Mesendoderm (in vitro differentiated cells): ENCODE measurements at places on chromosomes 3 and 15.

DNA sequence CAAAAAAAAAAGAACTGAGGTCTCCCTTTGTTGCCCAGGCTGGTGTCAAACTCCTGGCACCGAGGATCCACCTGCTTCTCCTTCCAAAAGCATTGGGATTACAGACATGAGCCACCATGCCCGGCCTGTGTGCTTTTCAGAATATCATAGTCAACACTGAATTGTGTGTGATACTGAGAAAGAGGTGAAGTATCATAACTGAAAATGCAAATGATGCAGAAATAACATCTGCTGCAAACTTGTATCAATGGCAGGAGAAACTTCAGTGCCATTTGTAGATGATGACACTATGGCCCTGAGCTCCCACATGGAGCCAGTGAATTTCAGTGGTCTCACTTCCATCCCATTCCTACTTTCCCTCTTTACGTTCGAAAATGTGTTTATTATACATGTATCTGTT, 21.9 kb downstream of the IL12A start:
- no peaks in the 10 kb centered on the region for H3K4me1 ChIP-seq
- no peak for DNase-seq

- H3K4me3 ChIP-seq: no peak overlapping the region
- no peaks in the 10 kb centered on the region for H3K27me3 ChIP-seq
- peak; percentile 42 for DNase-seq
- no peaks in the 10 kb centered on the region for H3K4me1 ChIP-seq
- H3K36me3 ChIP-seq: no peaks in the 10 kb centered on the region
Measured at GRCh38 chr3:184466413-184466960, 86.6 kb downstream of the CHRD start.

DNA sequence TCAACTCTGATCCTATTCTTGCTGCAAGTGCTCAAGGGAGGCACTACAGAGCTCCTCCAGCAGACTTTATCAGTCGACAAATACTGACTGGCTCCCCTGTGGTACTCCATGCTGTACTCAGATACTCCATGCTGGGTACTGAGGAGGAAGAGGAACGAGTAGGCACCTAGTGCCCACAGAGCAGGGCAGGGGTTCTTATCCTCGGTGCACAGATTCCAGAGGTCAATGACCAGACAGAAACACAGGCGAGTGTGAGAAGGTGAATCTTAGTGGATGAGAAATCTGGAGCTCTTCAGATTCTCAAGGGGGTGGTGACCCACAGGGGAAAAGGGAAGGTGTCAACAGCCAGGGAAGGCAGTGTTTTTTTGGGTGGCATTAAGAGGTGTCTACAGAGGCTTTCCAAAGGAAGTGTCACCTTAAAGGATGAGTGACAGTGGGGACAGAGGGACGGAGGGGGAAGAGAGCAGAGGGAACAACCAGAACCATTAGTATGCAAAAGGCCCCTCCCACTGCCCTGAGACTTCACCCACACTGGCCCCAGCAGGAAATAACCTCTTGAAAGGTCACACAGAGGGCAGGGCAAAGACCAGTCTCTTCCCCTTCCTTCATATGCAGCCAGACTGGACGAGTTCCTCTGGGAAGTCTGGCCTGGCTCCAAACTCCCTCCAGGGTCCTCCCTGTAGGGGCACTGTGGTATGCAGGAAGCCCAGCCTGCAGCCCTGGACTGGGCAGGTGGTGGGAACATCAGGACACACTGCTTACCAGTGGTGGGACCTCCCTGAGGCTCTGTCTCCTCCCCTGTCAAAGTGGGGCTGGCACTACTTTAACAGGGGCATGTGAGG, 27.5 kb downstream of the CCDC12 start:
- H3K36me3 ChIP-seq: no peaks in the 10 kb centered on the region
- H3K4me1 ChIP-seq: peaks cover 34% of the 10 kb centered on the region
- H3K27me3 ChIP-seq: no peaks in the 10 kb centered on the region

- H3K4me1 ChIP-seq: peaks cover 1% of the 10 kb centered on the region
- H3K36me3 ChIP-seq: no peaks in the 10 kb centered on the region
- no peak overlapping the region for H3K4me3 ChIP-seq
- no peaks in the 10 kb centered on the region for H3K27me3 ChIP-seq
Measured at GRCh38 chr3:17091910-17092582, 207.3 kb downstream of the PLCL2 start.

GRCh38 chr3:121629601-121630000, 31.1 kb downstream of the HCLS1 start:
- H3K4me3 ChIP-seq: no peak overlapping the region
- no peaks in the 10 kb centered on the region for H3K36me3 ChIP-seq
- no peak for DNase-seq
- no peaks in the 10 kb centered on the region for H3K4me1 ChIP-seq
- H3K27me3 ChIP-seq: no peaks in the 10 kb centered on the region
- no peak overlapping the region for H3K27ac ChIP-seq

DNA sequence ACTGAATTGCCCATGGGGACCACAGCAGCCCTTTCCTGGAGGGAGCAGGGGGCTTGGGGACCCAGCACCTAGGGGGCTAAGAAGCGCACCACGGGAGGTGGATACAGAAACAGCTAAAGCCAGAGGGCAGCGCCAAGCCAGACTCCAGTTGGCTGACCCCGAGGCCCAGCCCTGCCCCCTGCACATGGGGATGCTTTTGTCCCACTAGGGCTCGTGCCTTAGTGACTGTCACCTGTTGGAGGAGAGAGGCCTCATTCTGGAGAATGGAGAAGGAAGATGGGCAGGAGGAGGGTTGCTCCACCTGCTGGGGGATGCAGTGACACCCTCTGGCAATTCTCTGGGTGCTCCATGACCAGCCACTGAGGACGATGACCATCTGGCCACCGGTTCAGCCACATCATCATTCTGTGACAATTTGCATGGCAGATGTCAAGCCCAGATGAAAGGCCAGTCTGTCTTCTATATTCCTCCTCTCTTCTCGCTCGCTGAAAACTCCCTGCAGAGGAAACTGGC, 167.8 kb upstream of the TLE3 start:
- no peaks in the 10 kb centered on the region for H3K36me3 ChIP-seq
- H3K27ac ChIP-seq: no peak overlapping the region
- H3K4me1 ChIP-seq: no peaks in the 10 kb centered on the region
- DNase-seq: no peak

DNA sequence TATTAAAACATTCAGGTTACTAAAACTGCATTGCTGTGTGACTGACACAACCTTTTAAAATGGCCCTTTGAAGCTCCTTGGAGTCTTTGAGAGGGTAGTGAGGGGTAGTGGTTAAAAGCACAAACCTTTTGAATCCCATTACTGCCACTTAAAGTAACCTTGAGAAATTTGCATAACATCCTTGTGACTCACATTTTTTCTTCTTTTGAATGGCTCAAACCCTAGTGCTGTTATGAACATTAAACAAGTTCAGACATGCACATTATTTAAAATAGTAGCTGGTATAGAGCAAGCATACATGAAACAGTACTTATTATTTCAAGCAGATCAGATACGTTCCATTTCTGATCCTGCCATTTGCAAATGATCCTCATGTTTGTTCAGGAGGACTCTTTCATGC, 3.7 kb upstream of the CLDN1 start:
- no peaks in the 10 kb centered on the region for H3K27me3 ChIP-seq
- no peak overlapping the region for H3K4me3 ChIP-seq

DNA sequence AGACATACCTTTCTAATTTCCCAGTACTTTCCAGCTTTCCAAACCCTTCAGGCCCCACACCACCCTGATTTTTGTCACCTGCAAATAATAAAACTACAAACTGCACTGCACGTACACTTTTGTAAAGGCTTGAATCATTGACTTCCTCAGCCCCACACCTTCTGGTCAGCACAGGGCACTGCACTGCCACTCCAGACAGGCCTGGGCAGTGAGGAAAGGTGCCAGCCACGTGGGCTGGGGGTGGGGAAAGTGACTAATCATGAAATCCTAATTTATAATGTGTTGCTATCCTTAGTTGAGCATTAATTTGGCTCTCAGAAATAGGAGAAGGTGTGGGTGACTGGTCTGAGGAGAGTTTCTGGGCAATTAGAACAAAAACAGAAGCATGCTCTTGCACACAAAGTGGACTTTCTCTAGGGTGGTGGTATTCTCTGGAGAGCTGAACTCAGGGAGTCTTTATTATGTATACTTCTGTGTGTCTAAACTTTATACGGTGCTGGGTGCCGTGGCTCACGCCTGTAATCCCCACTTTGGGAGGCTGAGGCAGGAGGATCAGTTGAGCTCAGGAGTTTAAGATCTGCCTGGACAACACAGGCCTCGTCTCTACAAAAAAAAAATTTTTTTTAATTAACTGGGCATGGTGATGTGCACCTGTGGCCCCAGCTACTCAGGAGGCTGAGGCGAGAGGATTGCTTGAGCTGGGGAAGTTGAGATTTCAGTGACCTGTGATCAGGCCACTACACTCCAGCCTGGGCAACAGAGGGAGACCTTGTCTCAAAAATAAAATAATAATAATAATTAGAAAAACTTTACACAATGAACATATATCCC, 58.2 kb upstream of the FLNB start:
- DNase-seq: no peak
- H3K36me3 ChIP-seq: no peaks in the 10 kb centered on the region
- no peak overlapping the region for H3K4me3 ChIP-seq
- H3K4me1 ChIP-seq: peaks cover 8% of the 10 kb centered on the region
- H3K27me3 ChIP-seq: no peaks in the 10 kb centered on the region

DNA sequence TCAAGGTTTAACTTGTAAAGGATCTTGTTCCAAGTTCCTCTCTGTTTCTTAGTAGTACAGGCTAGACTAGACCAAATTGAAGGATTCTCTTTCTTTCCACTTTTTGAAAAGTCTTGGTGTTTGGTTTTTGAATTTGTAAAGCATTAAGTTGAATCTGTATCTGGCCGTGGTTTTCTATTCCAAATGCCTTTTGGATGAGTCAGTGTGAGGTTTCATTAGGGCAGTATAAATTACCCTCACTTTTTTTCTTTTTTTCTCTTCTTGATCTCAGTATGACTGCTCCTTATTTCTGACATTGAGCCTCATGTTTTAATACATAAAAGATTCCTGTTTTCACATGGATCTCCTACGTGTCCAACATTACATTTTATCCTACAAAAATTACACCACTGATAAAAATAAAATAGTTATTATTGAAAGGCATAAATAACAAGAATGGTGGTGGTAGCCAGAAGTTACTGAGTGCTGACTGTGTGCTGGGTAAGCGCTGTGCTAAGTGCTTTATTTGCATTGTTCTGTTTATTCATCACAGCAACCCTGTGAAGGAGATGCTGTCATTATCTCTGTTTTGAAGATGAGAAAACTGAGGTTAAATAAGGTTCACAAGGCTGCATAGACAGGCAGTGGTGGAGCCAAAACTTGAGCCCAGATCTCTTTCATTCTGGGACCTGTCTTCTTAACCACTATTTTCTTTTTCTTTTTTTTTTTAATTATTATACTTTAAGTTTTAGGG, 48.3 kb downstream of the MITF start:
- H3K27ac ChIP-seq: no peak overlapping the region
- DNase-seq: peak; percentile 57
- peaks cover 4% of the 10 kb centered on the region for H3K4me1 ChIP-seq
- H3K4me3 ChIP-seq: no peak overlapping the region
- H3K27me3 ChIP-seq: no peaks in the 10 kb centered on the region

DNA sequence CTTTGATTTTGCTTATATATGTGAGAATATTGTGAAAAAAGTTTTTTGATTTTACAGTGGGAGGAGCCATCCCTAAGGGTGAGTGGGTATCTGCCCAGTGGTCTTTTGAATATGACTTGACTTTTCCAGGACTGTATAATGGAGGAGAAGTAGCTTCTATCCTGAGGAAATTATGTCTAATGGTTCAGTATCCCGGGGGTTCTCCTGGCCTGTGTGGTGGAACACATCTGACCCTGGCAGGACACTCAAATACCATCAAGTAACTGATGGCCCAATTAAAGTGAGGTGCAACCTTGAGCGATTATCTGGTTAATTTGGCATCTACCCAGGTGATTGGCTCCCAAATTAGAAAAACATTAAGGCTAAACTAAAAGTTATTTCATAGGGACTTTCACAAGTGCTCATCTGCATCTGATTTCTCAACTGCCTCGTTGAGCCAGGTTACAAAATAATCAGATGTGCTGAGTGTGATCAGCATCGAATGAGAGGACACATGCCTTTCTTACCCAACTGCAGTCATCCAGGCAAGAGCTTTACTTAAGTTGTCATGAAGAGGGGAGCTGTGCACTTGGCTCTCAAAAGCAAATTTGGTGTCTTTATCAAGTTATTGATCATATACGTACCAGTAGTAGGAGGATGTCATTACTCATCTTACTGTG, 201.4 kb downstream of the IL5RA start:
- no peak overlapping the region for H3K27ac ChIP-seq
- no peak overlapping the region for H3K4me3 ChIP-seq
- no peaks in the 10 kb centered on the region for H3K36me3 ChIP-seq
- DNase-seq: no peak
- no peaks in the 10 kb centered on the region for H3K27me3 ChIP-seq

- H3K4me3 ChIP-seq: no peak overlapping the region
- H3K36me3 ChIP-seq: no peaks in the 10 kb centered on the region
- H3K27me3 ChIP-seq: no peaks in the 10 kb centered on the region
- no peaks in the 10 kb centered on the region for H3K4me1 ChIP-seq
Measured at GRCh38 chr15:77179541-77179998, 108.7 kb upstream of the TSPAN3 start.

- H3K27ac ChIP-seq: no peak overlapping the region
- peaks cover 2% of the 10 kb centered on the region for H3K4me1 ChIP-seq
- no peaks in the 10 kb centered on the region for H3K36me3 ChIP-seq
- H3K4me3 ChIP-seq: no peak overlapping the region
Measured at GRCh38 chr15:100926258-100926657, 7.1 kb downstream of the LRRK1 start.

GRCh38 chr3:111373861-111374260, 168.1 kb upstream of the CD96 start:
- DNase-seq: no peak
- H3K27ac ChIP-seq: no peak overlapping the region
- H3K36me3 ChIP-seq: no peaks in the 10 kb centered on the region

GRCh38 chr15:86555098-86555497, 475.4 kb downstream of the AGBL1 start:
- no peak for DNase-seq
- no peaks in the 10 kb centered on the region for H3K27me3 ChIP-seq
- H3K27ac ChIP-seq: no peak overlapping the region

DNA sequence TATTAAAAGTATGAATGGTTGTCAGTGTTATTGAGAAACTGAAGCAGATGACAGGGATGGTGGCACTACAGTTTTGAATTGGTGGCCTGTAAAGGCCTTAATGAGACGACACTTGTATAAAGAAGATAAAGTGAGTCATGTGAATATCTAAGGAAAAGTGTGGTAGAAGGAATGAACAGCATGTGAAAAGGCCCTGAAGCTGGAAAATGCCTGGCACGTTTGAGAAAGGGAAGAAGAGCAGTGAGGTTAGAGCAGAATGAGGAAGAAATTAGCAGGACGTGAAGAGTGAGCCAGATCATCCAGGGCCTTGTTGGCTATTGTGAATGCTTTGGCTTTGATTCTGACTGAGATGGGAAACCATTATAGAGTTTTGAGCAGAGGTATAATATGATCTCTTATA, 387.6 kb upstream of the DPH6 start:
- no peak overlapping the region for H3K4me3 ChIP-seq
- H3K27me3 ChIP-seq: no peaks in the 10 kb centered on the region
- peaks cover 5% of the 10 kb centered on the region for H3K4me1 ChIP-seq
- no peaks in the 10 kb centered on the region for H3K36me3 ChIP-seq
- DNase-seq: no peak

GRCh38 chr3:128412180-128413002, 54.3 kb downstream of the DNAJB8 start:
- no peaks in the 10 kb centered on the region for H3K36me3 ChIP-seq
- no peak overlapping the region for H3K4me3 ChIP-seq
- no peak overlapping the region for H3K27ac ChIP-seq
- no peaks in the 10 kb centered on the region for H3K27me3 ChIP-seq
